ENCODE measurements at places on chromosomes 7 and 10.

- DNase-seq, result no peak
Observed at GRCh38 chr7:116632384-116632783, 39.6 kb upstream of the MET start.

GRCh38 chr10:88205842-88206446 is 342.5 kb downstream of the PTEN start:
- DNase-seq, result no peak

GRCh38 chr7:69438584-69439412 is 159.5 kb upstream of the AUTS2 start:
- no peak for DNase-seq

DNA sequence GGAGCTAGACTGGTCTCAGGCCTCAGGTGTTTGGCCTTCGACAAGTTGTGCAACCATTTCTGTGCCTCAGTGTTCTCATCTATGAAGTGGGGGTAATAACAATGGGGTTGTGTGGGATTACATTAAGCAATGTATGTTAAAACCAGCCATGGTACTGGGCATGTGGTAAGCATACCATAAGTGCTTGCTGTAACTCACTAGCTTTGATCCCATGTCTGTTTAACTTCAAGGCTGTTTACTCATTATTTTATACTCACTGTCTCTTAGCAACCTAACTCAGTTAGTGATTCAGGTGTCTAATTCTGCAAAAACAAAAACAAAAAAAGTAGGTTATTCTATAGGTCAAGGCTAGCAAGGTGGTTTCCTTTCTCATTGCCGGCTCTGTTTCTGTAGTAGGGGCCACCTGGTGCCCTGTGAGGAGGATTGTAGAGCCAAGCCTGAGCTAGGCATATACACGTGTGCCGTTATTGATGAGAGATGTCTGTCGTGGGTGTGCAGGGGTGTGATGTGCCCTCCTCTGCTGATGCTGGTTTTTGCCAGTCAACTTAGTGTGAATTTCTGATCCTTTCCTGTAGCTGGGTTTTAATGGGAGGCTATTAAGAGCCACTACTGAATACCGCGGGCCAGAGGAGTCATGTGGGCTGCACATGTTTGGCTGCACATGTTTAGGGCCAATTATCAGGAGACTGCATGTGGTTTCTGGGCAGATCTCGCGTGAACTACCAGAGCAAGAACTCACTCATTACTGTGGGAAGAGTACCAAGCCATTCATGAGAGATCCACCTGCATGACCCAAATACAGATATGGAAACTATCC is 56.2 kb downstream of the EEPD1 start:
- no peak for DNase-seq

DNA sequence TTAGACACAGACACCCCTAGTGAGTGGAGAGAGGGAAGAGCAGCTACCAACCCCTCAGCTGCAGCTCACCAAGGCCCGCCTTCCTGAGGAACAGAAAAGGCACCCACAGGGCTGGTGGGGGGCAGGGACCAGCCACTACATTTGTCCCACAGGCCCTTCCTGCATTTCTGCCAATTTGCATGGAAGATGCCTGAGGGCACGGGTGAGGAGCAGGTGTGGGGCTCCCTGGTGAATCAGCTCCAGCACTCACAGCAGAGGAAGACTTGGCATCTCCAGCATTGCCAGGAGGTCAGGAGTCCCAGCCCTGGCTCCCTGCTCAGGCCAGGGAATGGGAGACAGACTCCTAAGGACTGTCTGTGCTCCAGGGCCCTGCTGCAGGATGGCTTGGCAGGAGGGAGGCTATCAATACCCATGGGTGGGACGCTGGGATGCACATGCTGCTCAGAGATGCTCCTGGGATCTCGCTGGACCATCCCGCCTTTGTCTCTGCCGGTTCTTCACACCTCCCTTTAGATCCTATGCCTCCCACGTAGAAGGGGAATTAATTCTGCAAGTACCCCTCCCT is 109.7 kb downstream of the SLIT1 start:
- no peak for DNase-seq

GRCh38 chr7:44705434-44705833 is 43.2 kb upstream of the ZMIZ2 start:
- no peak for DNase-seq

DNA sequence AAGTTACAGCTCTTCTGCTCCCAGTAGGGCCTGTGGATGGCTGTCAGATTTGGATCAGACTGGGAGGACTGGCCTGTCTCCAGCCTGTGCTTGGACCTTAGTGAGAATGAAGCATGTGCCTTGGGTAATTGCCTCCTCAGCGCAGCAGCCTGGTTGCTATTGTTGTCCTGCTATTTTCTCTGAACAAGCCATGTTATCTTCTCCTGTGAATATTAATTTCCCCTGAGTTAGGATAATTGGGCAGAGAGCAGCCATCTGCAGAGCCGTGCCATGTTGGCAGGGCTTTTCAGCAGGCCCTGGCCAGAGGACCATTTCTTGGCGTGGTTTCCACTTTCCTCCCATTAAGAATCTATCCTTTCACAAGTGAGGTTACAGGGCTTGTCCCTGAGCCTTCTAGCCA is 497.3 kb downstream of the SORCS3 start:
- DNase-seq, result no peak

GRCh38 chr7:36526863-36527548 is 137.3 kb downstream of the ANLN start:
- peak; percentile 73 for DNase-seq

GRCh38 chr7:128385988-128386925 is 23.5 kb downstream of the IMPDH1 start:
- DNase-seq, result no peak

DNA sequence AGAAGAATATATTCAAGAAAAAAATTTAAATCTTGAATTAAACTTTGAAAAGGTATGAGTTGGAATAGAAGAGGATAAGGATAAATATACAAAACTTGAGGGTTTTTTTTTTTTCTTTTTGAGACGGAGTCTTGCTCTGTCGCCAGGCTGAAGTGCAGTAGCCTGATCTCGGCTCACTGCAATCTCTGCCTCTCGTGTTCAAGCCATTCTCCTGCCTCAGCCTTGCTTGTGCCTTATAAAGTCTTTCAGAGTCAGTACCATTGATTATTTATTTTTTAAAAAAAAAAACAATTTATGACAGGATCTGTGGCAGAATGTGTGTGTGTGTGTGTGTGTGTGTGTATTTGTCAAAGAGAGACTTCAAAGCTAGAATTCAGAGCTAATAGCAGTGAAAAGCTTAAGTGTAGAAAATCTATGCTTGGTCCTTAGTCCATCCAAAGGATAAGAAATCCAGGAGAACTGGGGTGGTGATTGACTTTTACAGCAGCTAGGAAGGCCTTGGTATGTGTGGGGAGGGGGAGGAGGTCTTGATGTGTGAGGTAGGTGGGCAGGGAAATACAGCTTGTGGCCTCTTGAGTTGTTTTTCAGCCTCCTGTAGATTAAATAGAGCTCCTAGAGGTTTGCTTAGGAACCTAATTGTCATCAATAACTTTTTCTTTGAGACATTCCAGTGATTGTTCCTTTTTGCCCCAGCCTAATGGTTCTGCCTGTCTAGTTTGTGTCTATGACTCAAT is 2.4 kb downstream of the HECTD2 start:
- DNase-seq, result no peak

DNA sequence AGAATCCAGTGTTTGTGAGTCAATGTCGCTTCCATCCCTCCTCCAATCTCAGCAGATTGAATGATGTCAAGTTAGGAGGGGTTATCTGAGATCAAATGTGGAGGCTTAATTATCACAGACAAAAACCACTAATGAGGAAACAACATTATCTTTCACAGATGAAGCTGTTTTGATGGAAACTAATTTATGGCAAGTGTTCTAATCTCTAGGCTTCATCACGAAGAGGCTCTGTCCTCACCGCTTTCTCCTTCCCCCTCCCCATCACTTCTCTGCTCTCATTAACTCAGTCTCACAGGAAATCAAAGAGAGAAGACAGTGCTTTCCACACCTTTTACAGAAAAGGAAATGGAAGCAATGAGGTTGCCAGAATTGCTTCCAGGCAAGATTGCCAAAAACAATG is 283.7 kb downstream of the BMPER start:
- no peak for DNase-seq

DNA sequence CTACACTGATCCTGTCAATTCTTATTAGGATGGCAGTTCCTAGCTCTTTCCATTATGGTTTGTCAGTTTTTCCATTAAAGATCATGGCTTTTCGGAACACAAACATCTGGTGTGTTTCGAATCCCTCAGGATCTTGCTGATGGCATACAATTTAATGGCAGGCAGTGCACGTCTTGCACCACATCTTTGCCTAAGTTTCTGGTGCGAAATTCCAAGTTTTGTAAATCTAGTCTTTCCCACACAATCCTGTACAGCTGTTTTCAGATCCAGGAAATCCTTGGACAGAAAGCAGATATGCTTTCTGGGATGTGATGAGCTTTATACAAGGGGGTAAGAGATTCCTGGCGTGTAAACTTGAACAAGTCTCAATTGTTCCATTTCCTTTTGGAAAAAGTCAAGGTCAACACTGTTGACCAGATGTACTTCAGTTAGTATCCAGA is 224.3 kb upstream of the PHYHIPL start:
- no peak for DNase-seq
